ENCODE measurements at places on chromosomes 5 and 9.

DNA sequence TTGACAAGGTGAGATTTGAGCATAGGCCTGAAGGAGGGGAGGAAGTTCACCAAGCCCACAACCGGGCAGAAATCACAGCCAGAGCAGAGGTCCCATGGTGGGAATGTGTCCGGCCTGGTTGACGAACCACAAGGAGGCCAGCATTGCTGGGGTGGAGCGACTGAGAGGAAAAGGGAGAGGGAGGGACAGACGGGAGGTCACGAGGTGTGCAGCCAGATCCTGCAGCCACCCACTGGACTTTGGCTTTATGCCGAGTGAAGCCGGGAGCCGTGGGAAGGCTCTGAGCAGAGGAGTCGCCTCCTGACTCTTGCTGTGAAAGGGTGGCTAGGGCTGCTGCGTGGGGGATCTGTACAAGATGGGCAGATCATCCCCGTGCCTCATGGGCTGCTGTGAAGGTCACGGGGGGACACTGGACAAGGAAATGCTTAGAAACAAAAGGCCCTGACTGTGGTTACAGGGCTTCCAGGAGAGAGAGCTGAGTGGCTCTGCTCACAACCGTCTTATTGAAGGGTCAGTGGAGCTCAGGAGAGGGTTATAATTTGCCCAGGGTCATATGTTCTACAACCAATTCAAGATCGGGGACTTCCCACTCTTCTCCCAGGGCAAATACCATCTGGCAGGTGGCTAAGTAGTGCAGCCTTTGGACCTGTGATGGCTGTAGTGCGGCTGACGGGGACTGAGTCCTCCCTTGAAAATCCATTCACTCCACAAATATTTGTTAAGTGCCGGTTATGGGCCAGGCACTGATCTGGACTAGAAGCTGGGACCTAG is 15.6 kb upstream of the CD74 start:
- DNase-seq = no peak

GRCh38 chr5:62922191-62922590 is 343.6 kb downstream of the LRRC70 start:
- no peak for DNase-seq

- DNase-seq = no peak
Observed at GRCh38 chr5:121628783-121629182, 222.9 kb upstream of the FTMT start.

DNA sequence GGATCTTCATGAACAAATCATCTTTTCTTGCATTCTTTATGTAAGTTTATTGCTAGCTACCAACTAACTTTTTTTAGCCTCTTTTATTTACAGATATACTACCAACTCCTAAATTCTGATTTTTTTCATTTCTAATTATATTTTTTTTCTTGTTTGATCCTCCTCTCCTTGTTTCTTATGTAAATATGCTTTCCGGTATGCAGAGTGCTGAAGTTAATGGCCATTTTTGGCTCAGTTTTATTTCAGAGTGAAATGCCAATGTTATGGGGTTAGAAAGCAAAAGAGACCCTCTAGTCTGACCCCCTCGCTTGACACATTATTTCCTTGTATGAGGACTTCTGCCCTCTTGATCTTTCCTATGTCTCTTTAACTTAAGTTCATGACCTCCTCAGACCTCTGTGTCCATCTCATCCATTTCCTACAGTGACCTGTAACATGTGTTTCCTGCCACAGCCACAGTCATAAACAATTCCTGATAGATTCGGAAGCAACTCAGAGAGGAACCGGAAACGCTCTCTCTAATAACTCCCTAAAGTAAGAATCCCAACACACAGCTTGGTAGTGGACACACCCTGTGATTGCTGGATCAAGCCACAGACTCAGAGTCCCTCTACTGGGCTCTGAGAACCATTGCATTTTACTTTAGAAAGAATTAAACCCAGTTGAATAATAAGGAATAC is 42.9 kb upstream of the AFAP1L1 start:
- DNase-seq = no peak

DNA sequence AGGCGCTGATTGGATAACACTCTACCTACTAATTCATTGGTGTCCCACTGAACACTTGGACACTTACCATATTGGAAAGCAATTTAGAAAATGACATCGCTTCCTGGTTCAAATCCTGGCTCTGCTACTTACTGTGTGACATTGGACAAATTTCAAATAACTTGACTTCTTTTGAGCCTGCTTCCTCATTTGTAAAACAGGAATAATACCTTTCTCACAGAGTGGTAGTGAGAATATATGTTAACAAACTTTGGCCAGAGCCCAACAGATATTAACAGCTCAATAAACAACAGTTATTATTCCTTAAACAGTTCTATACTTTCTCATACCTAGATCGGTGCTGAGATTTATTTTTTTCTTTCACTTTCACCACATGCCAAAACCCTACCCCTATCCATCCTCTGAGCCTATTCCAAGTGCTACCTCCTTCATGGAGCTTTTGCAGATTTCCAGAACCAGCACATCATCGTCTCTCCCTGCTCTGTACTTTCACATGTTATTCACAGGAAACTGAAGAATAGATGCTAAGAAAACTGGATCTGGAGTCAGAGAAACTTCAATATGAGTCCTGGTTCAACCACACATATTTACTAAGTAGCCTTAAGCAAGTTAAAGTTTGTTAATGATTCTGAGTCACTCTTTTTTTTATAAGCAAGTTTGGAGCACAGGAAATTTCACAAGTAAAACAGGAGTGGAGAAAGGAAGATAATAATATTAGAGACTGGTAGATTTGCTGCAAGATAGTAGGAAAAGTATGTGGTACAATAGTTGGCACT is 92.3 kb downstream of the STRBP start:
- DNase-seq = no peak

- DNase-seq = no peak
Observed at GRCh38 chr5:100841358-100842076, 61.6 kb downstream of the ST8SIA4 start.

DNA sequence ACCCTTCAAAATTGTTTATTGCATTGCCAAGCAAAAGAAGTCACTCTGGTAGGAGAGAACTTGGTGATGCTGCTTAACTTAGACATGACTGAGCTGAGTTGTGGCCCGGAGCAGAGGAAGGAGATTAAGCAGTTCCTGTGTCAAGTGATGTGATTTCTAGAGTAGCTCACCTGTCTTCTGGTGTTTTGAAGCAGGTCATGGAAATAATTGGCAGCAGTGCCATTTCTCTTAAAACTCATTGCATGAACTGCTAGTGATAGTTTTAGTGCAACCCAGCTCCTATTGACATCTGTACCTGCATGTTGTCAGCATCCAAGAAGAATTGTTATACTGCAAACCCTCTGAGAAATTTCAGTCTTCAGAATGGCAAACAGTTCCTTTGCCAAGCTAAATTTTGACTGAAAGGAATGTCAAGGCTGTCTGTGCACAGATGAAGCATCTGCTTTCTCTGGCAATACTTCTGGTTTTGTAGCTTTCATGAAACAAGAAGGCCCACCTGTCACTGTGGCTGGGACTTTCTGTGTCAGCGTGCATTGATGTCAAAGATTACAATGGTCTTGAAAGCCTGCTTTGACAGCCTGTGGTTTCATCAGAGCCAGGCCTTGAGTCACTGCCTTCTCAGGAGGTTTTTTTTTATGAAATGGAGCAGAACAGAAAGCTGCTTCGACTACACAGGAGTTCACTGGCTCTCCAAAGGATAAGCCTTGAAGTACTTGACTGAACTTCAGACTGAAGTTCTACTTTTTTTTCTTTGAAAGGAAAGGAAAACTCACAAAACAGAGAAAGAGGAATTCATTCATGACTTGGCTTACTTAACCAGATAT is 90.6 kb downstream of the RALGPS1 start:
- no peak for DNase-seq
